ENCODE measurements at places on chromosomes 1 and 21. TPM values are rescaled to one million over a fixed set of nuclear protein-coding genes. Genes with fewer than 3 reads are reported as not detected.

Gene YRDC
- total RNA-seq: 12.2 TPM

Gene SPRR5
- not detected for total RNA-seq

Gene HAO2
- total RNA-seq: not detected

Gene SFPQ
- 206 TPM for total RNA-seq

Gene GUK1
- 247 TPM for total RNA-seq

Gene DCDC2B
- total RNA-seq: not detected

Gene KCNA3
- total RNA-seq: 0.97 TPM

Gene MAN1C1
- 13.5 TPM for total RNA-seq

Gene GABRD
- 0.49 TPM for total RNA-seq

Gene LDLRAD1
- total RNA-seq: not detected

DNA sequence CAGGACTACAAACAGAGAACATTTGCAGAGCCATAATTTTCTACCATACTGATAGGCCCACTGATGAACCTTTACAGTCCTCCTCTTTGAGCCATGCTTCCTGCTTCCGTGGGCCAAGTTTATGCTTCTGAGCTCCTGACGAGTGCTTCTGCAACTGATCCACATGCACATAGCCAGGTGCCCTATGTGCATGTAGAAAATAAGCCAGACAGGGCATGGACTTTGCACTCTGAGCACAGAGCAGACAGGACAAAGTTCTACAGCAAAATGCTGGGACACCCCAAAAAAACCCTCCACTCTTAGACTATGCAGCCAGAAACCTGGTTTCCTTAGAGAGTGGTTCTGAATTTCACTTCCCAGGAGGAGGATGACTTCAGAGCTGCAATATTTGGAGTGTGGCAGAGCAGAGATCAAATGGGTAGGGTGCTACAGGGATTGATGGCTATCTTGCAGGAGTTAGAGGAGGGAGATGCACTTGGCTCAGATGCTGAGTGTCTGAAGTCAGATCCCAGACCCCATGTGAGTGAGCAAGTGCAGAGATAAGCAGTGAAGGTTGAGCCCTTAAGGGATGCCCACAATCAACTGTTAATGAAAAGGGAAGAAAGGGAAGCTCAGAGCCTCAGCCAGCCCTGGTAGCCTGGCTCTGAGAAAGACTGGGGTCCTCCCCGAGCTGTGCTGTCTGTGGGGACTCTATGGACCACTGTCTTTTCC, 230.9 kb downstream of the DUSP10 start:
- H3K27ac ChIP-seq: no peak overlapping the region
- H3K36me3 ChIP-seq: no peaks in the 10 kb centered on the region
- no peak overlapping the region for H3K4me3 ChIP-seq
- H3K27me3 ChIP-seq: no peaks in the 10 kb centered on the region

DNA sequence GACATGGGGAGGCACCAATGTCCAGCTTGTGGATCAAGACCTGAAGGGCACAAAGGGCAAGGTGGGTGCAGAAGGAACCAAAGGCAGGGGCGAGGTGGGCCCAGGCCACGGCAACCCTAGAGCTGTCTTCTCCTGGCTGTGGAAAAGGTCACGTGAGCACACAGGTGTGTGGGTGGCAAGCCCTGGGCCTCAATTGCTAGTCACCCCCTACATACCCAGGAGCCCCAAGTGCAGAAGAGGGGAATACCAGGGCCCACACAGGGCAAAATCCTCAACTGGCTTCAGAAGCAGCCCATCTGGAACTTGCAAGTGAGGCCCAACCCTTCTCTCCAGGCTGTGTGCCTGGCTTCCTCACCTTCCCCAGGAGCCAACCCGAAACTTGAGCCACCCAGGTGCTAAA, 25.6 kb downstream of the ZBTB17 start:
- DNase-seq: no peak
- H3K27me3 ChIP-seq: no peaks in the 10 kb centered on the region
- no peaks in the 10 kb centered on the region for H3K36me3 ChIP-seq
- no peak overlapping the region for H3K4me3 ChIP-seq
- H3K27ac ChIP-seq: peak overlapping the region; percentile 99
- peaks cover 6% of the 10 kb centered on the region for H3K4me1 ChIP-seq

DNA sequence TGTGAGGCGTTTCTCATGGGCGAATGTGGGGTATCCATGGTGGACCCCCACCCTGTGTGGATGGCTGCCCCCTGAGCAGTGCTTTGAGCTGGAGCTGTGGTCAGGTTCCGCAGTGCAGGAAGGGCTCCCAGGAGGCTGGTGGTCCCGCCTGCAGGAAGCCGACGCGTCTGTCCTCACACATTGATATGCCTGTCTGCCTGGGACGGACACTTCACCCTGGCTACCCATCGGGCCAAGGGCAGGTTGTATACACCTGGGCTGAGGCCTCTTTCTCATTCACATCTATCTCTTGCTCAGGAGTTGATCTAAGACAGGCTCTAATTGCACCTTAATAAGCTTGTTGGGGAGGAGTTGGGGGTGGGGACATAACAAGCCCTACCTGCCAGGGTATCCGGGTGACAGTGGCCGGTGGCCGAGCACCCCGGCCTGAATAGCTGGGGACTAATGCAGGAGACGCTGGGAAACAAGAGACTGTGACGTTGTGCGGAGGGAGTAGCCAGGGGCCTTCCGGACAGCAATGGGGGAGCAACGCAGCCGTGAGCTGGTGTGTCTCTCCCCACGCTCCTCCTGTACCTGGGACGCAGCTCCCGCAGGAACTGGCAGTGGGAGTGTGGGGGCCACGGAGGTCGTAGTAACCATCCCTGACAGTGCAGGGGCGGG, 21.7 kb downstream of the PDXK start:
- H3K36me3 ChIP-seq: no peaks in the 10 kb centered on the region
- no peak for DNase-seq
- no peak overlapping the region for H3K27ac ChIP-seq
- H3K4me3 ChIP-seq: no peak overlapping the region
- no peaks in the 10 kb centered on the region for H3K27me3 ChIP-seq

GRCh38 chr21:32065654-32066053, 192.8 kb downstream of the HUNK start:
- H3K27ac ChIP-seq: no peak overlapping the region
- H3K4me1 ChIP-seq: no peaks in the 10 kb centered on the region
- DNase-seq: no peak
- no peaks in the 10 kb centered on the region for H3K27me3 ChIP-seq
- no peak overlapping the region for H3K4me3 ChIP-seq

GRCh38 chr21:42357307-42357706, 6.5 kb upstream of the TFF2 start:
- no peaks in the 10 kb centered on the region for H3K36me3 ChIP-seq
- no peak overlapping the region for H3K4me3 ChIP-seq
- no peaks in the 10 kb centered on the region for H3K4me1 ChIP-seq
- H3K27ac ChIP-seq: no peak overlapping the region
- DNase-seq: no peak
- H3K27me3 ChIP-seq: no peaks in the 10 kb centered on the region

DNA sequence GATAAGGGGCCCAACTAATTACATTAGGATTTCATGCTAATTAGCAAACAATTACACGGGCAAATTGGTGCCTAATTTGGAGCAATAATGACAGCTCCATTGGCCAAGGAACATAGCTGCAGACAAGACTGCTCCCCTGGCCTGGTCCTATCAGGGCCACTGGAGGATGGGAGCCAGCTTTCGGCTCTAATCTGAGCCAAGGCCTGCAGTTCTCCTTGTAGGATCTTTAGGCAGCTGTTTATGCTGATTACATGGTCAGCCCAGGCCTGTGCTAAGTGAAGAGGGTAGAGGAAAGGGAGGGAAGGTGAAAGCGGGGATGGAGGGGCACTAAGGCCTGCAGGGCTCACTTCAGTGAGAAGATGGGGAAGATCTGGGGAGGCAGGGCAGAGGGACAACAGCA, 12.4 kb upstream of the ADGRB2 start:
- H3K27ac ChIP-seq: no peak overlapping the region
- no peaks in the 10 kb centered on the region for H3K27me3 ChIP-seq
- DNase-seq: no peak
- H3K36me3 ChIP-seq: no peaks in the 10 kb centered on the region

DNA sequence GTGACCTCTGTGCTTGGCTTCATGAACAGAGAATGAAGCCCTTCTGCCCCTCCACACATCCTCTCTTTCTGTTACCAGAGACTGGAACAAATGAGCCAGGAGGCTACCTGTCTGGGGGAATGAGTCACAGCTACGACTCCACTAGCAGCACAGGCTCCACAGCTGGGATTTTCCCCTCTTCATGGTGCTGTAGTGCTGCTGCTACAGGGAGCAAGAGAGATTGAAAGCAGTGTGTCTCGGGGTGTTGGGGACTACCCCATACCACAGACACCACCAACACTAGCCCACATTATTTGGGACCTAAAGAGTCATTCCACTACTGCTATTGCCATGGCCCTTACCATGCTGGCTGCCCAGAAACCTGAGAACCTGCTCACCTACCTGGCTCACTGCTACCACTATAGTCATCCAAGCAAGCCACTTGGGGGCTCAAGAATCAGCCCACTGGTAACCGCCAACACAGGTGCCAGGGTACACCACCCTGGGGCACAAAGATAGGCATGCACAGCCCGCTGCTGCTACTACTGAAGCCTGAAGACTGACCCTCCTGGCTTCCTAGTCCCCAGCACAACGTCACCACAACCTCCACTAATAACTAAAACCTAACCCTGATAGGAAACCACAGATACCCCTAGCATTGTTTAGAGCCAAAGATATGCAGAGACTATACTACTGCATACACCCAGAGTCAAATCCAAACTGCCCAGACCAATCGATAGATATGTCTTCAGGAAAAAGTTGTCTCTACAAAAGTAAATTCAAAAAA, 17.7 kb downstream of the CD1E start:
- H3K27me3 ChIP-seq: no peaks in the 10 kb centered on the region
- no peaks in the 10 kb centered on the region for H3K4me1 ChIP-seq
- no peak overlapping the region for H3K27ac ChIP-seq
- no peak overlapping the region for H3K4me3 ChIP-seq
- DNase-seq: no peak

DNA sequence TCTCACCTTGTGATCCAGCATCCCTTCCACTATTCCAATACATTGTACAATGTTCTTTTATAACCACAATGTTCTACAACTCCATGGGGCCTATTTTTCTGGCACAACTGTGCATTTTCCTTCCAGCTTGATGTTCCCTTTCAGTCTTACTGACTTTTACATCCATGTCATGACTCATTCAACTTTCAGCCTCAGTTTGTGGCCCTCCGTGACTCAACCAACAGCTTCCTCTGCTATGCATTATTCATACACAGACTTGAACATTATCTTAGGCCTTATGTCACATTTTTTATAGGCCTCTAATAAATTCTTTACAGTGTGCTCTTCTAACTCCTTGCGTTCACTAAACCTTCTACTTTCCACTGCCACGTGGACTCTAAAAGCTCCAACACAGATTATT, 119.4 kb upstream of the PRMT6 start:
- no peak for DNase-seq
- no peaks in the 10 kb centered on the region for H3K36me3 ChIP-seq
- H3K27ac ChIP-seq: no peak overlapping the region
- no peaks in the 10 kb centered on the region for H3K4me1 ChIP-seq

- H3K4me1 ChIP-seq: no peaks in the 10 kb centered on the region
- H3K36me3 ChIP-seq: no peaks in the 10 kb centered on the region
- peak overlapping the region; percentile 24 for H3K27ac ChIP-seq
- H3K27me3 ChIP-seq: no peaks in the 10 kb centered on the region
Measured at GRCh38 chr1:234604495-234605398, 5.2 kb downstream of the IRF2BP2 start.

GRCh38 chr1:17926906-17927305, 171.8 kb downstream of the ACTL8 start:
- no peak overlapping the region for H3K4me3 ChIP-seq
- DNase-seq: no peak
- peaks cover 3% of the 10 kb centered on the region for H3K27me3 ChIP-seq
- no peaks in the 10 kb centered on the region for H3K36me3 ChIP-seq
- H3K27ac ChIP-seq: no peak overlapping the region
- H3K4me1 ChIP-seq: no peaks in the 10 kb centered on the region

DNA sequence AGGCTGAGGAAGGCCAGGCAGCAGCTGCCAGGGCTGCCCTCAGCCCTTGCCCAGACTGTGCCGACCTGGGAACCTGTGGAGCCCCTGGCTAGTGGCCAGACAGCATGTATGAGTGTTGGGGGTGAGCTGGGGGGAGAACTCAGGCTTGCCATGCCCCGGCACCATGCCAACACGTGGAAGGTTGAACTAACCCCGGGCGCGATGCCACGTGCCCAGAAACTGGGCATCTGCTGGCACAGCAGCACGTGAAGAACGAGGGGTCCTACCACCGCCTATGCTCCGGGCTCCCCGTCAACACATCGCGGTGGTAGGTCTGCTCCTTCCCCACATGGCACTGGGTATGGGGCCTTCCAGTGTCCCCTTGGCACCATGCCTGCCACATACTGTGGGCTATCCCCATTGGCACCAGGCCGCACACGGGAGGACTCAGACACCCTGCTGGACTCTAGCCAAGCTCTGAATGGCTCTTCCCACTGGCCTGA, 68.7 kb downstream of the CASZ1 start:
- no peak overlapping the region for H3K4me3 ChIP-seq
- H3K27ac ChIP-seq: no peak overlapping the region
- H3K27me3 ChIP-seq: no peaks in the 10 kb centered on the region
- DNase-seq: no peak
- H3K4me1 ChIP-seq: no peaks in the 10 kb centered on the region
- H3K36me3 ChIP-seq: no peaks in the 10 kb centered on the region

GRCh38 chr1:25501235-25502058, 42.0 kb upstream of the LDLRAP1 start:
- peaks cover 6% of the 10 kb centered on the region for H3K4me1 ChIP-seq
- no peaks in the 10 kb centered on the region for H3K36me3 ChIP-seq
- peak overlapping the region; percentile 58 for H3K27ac ChIP-seq
- H3K27me3 ChIP-seq: no peaks in the 10 kb centered on the region

GRCh38 chr1:214058076-214058475, 70.3 kb downstream of the PROX1 start:
- no peaks in the 10 kb centered on the region for H3K27me3 ChIP-seq
- H3K4me3 ChIP-seq: no peak overlapping the region
- H3K27ac ChIP-seq: no peak overlapping the region
- no peak for DNase-seq

- H3K36me3 ChIP-seq: no peaks in the 10 kb centered on the region
- no peaks in the 10 kb centered on the region for H3K4me1 ChIP-seq
- DNase-seq: no peak
- no peak overlapping the region for H3K4me3 ChIP-seq
- H3K27me3 ChIP-seq: no peaks in the 10 kb centered on the region
Measured at GRCh38 chr1:112272101-112272772, 123.8 kb upstream of the CTTNBP2NL start.

- no peak overlapping the region for H3K4me3 ChIP-seq
- H3K4me1 ChIP-seq: peaks cover 7% of the 10 kb centered on the region
- H3K27ac ChIP-seq: peak overlapping the region; percentile 90
Measured at GRCh38 chr1:39110325-39110851, 84.2 kb downstream of the NDUFS5 start.

- no peak overlapping the region for H3K27ac ChIP-seq
- H3K27me3 ChIP-seq: no peaks in the 10 kb centered on the region
- DNase-seq: no peak
Measured at GRCh38 chr1:47757226-47757975, 239.8 kb downstream of the TRABD2B start.

- H3K4me1 ChIP-seq: no peaks in the 10 kb centered on the region
- no peaks in the 10 kb centered on the region for H3K36me3 ChIP-seq
- H3K4me3 ChIP-seq: no peak overlapping the region
- no peaks in the 10 kb centered on the region for H3K27me3 ChIP-seq
- no peak overlapping the region for H3K27ac ChIP-seq
Measured at GRCh38 chr1:241839369-241839979, 8.5 kb upstream of the EXO1 start.
